Muscle of back (tissue), 13 donors: ENCODE measurements at places on chromosomes 1 and 21. TPM values are rescaled to one million over a fixed set of nuclear protein-coding genes. Genes with fewer than 3 reads are reported as not detected.

The SYTL1 gene
- 4.0 TPM for polyA plus RNA-seq

The AGBL4 gene
- polyA plus RNA-seq, result 0.23 TPM

The LCE1A gene
- polyA plus RNA-seq, result not detected

The GRIK3 gene
- 0.97 TPM for polyA plus RNA-seq

The CYP4A11 gene
- polyA plus RNA-seq, result 0.19 TPM

The PRKAA2 gene
- 15.0 TPM for polyA plus RNA-seq

The KRTAP19-3 gene
- polyA plus RNA-seq, result not detected

The GNAT2 gene
- not detected for polyA plus RNA-seq

The PCP4L1 gene
- 0.37 TPM for polyA plus RNA-seq

The RNU1-4 gene
- not detected for polyA plus RNA-seq

The OR2T35 gene
- polyA plus RNA-seq, result not detected

The PDZK1 gene
- polyA plus RNA-seq, result 1.0 TPM

The PRKCZ gene
- polyA plus RNA-seq, result 7.3 TPM

The YOD1 gene
- polyA plus RNA-seq, result 8.9 TPM

The LEPROT gene
- 60.8 TPM for polyA plus RNA-seq

The DPT gene
- 85.9 TPM for polyA plus RNA-seq

DNA sequence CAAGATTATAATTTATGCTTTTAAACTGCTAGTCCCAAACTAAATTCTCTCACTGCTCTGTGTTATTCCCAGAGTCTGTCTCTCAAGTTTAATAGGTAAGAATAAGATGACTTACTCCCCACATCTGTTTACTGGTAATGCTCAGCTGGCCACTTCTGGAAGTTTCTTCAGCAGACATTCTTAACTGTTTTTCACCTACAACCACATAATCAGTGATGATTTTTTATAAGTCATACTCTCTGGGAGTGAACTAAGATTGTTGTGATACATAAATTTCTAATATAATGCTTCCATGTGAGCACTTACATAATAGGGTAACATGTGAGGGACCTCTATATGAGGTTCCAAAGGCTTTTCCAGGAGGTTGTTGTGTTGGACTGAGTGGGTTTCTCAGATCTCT lies 8.7 kb downstream of the SLAMF7 start:
- no peak for DNase-seq

GRCh38 chr1:218811497-218811896 lies 362.2 kb upstream of the LYPLAL1 start:
- DNase-seq, result peak; percentile 50

GRCh38 chr1:113242481-113242880 lies 147.8 kb upstream of the MAGI3 start:
- no peak for DNase-seq

- no peak for DNase-seq
Measured at GRCh38 chr1:66452982-66453381, 81.0 kb upstream of the SGIP1 start.

DNA sequence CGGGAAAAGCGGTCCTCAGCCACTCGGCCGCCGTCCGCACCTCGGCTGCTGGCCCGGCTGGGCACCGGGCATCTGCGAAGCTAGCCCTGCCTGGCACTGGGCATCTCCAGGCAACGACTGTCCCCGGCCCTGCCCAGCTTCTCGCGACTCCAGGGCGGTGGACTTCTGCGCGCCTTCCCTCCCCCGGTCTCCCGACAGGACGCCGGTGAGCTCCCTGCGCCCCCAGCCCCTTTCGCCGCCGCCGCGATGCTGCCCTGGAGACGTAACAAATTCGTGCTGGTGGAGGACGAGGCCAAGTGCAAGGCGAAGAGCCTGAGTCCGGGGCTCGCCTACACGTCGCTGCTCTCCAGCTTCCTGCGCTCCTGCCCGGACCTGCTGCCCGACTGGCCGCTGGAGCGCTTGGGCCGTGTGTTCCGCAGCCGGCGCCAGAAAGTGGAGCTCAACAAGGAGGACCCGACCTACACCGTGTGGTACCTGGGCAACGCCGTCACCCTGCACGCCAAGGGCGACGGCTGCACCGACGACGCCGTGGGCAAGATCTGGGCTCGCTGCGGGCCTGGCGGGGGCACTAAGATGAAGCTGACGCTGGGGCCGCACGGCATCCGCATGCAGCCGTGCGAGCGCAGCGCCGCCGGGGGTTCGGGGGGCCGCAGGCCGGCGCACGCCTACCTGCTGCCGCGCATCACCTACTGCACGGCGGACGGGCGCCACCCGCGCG lies 514 bp downstream of the FAM43B start:
- DNase-seq, result peak; percentile 78

DNA sequence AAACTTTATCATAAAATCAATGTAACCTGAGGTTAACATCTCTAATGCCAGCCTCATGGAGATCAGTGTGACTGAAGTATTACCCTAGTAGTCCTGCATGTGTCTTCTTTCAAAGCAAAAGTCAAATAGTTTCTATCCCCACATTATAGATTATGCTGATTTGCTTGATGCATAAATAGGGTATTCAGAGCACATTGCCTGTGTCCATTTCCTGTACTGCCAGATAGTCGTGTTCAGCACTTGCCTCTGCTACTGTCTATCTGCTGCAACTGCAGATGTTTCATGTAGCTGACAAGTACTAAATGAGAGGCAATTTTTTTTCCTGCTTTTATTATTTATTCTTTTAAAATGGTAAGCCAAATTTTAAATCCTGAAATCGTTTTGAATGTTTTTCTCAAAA lies 348.7 kb downstream of the CHRM3 start:
- no peak for DNase-seq

GRCh38 chr1:2777424-2778219 lies 23.9 kb downstream of the TTC34 start:
- DNase-seq, result no peak

DNA sequence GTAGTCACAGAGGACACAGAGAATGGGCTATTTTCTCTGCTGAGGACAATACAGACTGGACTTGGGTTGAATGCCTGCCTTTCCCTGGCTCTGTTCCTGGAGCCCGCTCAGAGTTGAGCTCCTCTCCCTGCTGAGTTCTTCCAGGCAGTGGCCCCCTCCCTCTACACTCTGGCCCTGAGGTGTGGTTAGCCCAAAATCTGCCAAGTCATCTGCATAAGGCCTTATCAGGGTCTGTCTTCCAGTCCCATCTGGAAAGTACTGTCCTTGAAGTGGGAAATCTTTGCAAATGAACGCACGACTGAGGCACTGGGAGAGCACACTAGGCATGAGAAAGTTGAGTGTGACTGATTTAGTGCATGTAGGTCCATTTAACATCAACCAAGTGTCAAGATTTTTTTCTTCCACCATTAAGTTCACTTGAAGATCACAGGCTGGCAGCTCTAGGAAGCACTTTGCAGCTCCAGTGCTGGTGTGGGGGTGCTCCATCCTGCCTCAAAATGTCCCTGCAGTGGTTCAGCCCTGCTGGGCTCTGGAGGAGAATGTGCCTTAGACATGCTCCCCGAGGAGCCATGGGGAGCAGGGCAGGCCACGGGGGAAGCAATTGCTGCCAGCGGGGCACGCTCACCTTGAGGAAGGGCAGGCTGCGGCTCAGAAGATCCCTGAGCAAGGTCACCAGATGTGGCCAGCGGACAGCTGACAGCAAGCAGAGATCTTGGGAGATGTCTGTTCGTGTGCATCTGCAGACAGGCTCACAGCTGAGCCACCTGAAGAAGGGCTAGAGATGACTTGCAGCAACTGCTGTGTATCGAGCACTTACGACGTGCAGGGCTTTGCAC lies 41.5 kb downstream of the IER5 start:
- no peak for DNase-seq

GRCh38 chr1:197672347-197672746 lies 102.9 kb downstream of the DENND1B start:
- no peak for DNase-seq

GRCh38 chr21:45871616-45872236 lies 109.8 kb upstream of the COL6A1 start:
- no peak for DNase-seq

DNA sequence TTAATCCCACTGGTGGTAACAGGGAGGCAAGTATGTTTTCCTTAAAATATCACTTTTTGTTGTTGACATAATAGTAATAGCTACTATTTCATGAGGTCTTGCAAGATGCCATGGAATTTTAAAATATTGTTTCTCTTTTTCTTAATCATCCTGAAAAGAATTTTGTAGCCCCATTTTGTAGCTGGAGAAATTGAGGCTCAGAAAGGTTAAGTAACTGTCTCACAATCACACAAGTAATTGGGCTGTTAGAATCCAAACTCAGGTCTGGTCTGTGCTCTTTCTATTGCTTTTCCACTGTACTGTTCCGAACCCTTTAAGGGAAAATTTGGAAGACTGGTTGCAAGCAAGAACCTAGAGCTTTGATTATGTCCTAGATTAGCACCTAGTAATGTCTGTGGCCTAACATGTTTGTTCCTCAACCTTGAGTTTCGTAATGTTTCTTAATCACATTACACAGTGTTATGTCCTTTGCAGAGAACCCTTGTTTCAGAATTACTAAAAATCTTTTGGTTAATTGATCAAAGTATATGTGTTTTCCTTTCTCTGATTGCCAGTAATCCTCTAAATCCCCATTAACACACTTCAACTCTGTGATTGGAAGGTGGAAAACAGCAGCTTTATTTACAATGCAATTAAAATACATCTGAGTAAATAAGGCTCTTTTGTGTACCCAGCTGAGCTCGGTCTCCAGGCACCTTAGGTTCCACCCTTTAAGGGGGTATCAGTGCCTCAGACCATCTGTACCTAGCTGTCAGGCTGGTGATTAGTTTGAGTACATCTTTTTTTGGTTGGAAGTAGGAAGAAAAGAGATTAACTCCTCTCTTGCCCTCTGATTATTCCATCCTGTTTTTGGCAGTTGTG lies 10.4 kb downstream of the LRRC42 start:
- DNase-seq, result no peak

- no peak for DNase-seq
Measured at GRCh38 chr1:157384258-157384657, 168.1 kb downstream of the FCRL5 start.

GRCh38 chr1:32066489-32066873 lies 6.3 kb upstream of the TMEM39B start:
- peak; percentile 75 for DNase-seq

- DNase-seq, result no peak
Measured at GRCh38 chr1:55441489-55441888, 226.3 kb upstream of the USP24 start.

DNA sequence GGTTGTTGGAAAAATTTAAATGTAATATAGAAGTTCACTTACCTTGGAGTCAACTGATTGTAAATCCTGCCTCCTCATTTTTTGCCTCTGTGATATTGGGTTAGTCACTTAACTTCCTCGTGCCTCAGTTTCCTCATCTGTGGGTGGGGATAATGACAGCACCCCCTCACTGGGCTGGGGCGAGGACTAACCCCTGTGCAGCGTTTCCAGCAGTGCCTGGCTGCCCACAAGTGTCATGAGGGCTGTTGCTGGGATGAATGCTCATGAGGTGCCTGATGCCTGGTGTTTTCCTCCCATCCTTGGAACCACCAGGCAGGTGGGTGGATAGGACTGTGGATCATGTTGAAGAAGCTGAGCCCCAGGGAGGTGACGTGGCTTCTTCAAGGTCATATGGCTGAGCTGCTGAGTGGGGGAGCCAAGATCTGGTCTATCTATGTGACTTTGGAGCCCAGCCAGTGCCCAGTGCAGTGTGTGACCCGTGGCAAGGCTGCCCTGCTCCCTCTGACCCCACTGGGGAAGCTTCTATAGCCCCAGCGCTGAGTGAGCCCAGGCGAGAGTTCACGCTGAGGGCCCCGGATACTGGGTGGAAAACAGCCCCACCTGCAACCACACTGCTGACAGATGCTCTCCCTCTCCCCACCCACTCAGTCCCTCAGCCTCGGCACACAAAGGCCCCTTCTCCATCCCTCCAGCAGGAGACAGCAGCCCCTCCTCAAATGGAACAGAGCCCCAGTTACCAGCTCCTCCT lies 446.0 kb downstream of the PTPRU start:
- no peak for DNase-seq

GRCh38 chr1:93255222-93256079 lies 74.9 kb downstream of the CCDC18 start:
- DNase-seq, result no peak

GRCh38 chr1:215992620-215993019 lies 425.5 kb downstream of the KCTD3 start:
- DNase-seq, result peak; percentile 29

DNA sequence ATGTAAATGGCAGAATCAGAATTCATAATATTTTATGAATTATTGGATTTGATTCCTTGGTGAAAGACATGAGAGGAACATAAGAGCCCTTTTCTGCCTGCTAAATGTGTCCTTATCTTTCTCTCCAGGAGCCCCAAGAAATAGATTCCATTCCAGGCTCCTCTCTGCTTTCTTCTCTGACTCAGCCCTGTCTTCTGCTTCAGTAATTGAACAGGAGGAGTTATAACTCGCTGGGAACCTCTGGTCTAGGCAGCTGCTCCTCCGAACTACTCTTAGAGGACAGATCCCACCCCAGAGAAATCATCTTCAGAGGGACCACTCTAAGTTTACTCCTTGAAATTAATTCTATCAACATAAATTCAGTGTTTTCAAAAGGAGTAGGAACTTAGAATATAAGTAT lies 78.4 kb downstream of the RGS21 start:
- no peak for DNase-seq

GRCh38 chr1:16095447-16095846 lies 22.0 kb upstream of the FAM131C start:
- DNase-seq, result no peak

DNA sequence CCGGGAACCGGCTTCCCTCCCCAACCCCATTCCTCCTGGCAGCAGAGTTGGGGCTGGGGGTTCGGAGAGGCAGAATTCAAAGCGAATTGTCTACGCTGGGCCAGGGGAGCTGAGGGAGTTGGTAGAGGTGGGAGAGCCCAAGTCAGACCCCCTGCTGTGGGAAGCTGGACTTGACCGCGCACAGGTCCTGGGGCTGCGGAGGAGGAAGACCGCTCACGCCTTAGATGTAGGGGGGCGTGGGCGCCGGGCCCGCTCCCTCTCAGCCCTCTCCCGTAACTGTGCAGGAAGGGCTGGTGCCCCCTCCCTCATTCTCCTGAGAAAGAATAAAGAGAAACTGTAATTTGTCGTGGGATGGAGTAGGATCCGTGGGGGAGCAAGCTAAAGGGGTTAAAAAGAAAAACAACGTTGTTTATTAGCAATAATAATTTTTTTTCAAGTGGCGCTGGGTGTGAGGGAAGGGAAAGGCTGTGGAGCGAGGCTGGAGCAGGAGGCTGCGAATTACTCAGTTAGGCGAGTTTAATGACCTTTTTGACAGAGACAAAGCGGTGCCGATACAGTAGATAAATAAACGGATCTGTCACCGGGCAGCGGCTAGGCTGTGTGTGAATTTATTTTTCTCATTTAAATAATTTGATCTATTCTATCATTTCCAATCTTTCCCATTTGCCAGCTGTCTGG lies 838 bp upstream of the GRIK3 start:
- DNase-seq, result no peak

- DNase-seq, result no peak
Measured at GRCh38 chr21:46180778-46181391, 3.4 kb downstream of the SPATC1L start.

DNA sequence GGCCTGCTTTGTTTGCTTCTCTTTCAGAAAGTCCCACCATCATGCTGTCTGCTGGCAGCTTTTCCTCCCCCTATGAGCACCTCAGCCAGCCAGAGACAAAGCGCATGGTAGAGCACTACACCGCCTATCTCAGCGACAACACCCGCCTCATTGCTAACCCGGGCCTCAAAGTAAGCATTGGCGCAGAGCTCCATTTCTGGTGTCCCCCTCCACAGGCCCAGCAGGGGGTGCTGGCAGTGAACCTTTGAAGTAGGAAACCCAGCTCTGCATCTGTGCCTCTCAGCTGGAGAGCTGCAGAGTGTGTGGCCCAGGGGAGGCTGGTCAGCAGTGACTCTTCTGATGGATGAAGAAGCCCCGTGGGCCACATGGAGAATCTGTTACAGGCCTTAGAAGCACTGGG lies 81.2 kb upstream of the RAVER2 start:
- no peak for DNase-seq
